ENCODE measurements at places on chromosomes 1 and 21.

DNA sequence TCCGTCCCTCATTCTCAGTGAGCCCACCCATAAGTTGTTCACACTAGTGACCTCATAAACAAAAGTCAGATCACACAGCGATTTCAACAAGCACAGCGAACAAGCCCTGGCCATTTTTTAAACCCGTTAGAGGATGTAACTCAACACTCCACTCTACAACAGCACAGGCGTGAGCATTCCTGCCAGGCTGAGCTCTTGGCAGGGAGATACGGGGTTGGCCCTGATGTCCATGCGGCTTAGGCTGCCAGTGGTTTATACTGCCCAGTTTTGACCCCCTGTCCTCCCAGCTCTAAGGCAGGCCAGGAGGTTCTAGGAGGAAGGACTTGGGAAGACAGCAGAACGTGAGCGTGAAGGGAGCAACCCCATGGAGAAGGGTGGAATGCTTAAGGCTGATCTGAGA is 35.0 kb downstream of the PARP1 start:
- no peak for DNase-seq

- no peak for DNase-seq
Observed at GRCh38 chr1:226690460-226690982, 48.6 kb downstream of the ITPKB start.

- no peak for DNase-seq
Observed at GRCh38 chr1:11707621-11708276, 16.2 kb downstream of the DRAXIN start.

DNA sequence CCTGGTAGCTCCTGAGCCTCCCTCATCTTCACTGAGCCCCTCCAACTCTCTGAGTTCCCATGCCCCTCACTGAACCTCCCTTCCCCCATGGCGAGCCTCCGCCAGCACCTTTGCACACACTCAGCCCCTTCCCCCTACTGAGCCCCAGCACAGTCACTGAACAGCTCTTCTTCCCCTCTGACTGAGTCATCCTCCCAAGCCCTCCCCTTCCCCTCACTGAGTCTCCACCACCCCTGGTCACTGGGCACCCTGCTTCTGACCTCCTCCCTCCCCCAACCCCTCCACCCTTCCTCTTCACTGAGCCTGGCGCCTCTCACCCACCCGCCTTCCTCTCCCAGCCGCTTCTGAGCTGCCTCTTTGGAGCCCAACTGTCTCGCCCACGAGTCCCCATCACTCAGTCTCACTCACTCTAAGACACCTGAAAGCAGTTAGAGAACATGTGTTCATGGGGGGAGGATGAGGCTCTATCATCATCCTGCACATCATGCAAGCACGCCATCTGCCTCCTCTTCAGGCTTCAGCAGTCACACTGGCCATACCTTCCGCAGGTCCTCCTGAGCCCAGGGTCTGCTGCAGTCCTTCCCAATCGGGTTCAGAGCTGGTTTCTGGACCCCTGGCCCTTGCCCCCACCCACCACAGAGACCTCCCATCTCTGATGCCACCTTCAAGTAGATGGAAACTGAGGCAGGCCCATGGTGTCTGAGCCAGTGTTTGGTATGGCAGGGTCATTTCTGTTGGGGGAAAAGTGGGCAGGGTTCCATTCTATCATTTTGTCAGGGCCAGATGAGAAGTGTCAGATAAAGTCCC is 2.0 kb upstream of the TRNP1 start:
- DNase-seq = no peak

DNA sequence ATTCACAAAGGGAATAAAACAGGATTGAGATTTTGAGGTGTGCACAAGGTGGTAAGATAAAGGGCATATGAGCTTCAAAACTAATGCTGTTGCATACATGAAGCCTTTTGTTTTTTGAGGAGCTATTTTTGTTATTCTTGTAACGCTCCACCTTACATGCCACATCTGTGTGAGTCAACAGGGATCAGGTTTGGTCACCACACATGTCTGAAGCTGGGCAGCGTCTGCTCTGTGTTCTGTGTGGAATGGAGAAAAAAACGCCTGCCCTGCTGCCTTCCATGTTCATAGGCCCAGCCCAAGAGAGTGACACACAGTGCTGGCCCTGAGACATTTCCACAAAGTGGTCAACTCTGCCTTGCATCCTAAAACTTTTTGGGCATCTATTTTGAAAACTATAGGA is 67.7 kb downstream of the MPZL1 start:
- no peak for DNase-seq

GRCh38 chr1:186234976-186235686 is 139.9 kb downstream of the TPR start:
- DNase-seq = no peak

GRCh38 chr1:8214501-8215173 is 103.3 kb upstream of the SLC45A1 start:
- DNase-seq = no peak

GRCh38 chr1:109814223-109814622 is 50.5 kb upstream of the EPS8L3 start:
- no peak for DNase-seq

GRCh38 chr1:35535243-35535642 is 22.0 kb downstream of the KIAA0319L start:
- DNase-seq = no peak

GRCh38 chr1:21845646-21846641 is 33.9 kb downstream of the LDLRAD2 start:
- DNase-seq = no peak

GRCh38 chr21:37224861-37225839 is 42.0 kb downstream of the VPS26C start:
- DNase-seq = no peak

DNA sequence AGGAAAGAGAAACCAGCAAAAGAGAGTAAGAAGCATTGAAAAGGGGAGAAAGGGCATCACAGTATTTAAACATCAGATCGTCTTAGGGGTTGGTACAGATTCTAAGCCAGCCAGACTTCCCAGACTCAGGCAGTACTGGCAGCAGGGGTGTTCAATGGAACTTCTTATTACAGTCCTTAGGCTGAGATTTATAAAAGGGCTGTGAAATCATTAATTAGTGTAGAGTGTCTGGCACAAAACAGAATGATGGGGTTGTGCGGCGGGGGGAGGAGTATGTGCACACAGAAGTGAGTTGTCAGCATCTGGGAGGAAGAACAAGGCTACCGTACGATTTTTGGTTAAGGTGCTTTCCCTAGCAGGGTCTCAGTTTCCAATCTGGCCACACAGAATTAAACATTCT is 38.2 kb downstream of the ARHGEF11 start:
- DNase-seq = no peak

DNA sequence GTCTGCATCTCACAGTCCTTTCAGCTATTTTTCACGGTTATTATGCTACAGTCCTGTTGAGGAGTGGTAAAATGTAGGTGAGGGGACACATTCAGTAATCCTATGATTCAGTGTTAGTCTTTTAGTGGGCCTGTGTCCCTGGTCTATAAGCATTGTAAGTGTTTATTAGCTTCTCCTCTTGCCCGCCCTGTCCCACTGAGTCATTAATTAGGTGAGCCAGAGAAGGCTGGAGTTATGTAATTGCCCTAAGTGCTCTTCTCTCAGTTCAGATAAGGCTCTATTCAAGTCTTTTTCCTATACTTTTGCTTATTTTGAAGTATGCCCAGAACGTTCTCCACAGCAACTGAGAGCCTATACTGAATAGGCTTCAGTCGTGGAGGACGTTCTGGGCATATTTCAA is 76.3 kb upstream of the ZRANB2 start:
- DNase-seq = no peak

- no peak for DNase-seq
Observed at GRCh38 chr1:206048582-206048981, 4.4 kb upstream of the RHEX start.

GRCh38 chr1:63601912-63602311 is 8.7 kb downstream of the PGM1 start:
- DNase-seq = no peak

DNA sequence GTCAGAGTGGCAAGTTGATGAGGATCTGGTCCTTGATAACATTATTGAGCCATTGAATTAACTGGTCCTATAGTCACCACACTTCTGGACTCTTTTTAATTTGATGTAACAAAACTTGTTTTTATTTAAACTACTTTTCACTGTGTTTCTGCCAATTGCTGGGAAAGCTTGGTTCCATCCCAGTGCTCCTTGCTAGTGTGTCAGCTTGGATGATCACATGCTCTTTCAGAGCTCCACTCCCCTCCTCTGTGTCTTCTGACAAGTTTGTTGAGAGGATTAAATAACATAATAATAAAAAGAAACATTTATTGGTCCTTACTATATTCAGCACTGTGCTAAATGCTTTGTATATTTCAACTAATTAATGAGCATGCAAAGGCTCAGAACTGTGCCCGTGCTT is 448.5 kb upstream of the B3GALT2 start:
- DNase-seq = no peak

DNA sequence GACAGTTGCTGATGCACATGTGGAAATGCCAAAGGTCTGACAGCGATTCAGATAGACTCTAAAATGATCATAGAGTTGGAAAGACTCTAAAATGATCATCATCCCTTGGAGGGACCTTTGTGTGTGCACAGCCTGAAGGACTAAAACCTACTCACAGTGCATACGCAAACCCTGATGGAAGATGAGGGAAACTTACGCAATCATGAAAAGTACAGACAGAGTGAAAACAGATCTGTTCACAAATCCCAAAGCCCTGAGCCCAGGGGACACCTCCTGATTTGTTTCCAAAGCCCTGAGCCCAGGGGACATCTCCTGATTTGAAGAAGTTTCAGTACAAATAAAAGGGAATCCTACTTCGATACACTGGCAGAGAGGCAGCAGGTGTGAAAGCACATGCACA is 79.3 kb upstream of the PROX1 start:
- DNase-seq = no peak

DNA sequence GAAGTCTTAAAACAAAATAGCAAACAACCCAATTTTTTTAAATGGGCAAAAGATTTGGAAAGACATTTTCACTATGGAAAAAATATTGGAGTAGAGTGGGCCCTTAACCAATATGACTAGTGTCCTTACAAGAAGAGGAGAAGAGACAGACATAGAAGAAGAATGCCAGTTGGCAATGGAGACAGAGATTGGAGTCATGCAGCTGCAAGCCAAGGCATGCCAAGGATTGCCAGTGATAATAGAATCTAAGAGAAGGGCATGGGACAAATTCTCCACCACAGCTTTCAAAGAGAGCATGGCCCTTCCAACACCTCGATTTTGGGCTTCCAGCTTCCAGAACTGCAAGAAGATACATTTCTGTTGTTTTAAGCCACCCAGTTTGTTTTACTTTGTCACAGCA is 92.7 kb downstream of the RGS2 start:
- no peak for DNase-seq

- DNase-seq = no peak
Observed at GRCh38 chr1:72442262-72442661, 159.9 kb upstream of the NEGR1 start.

GRCh38 chr1:30284226-30284625 is 439.2 kb downstream of the MATN1 start:
- DNase-seq = no peak
